Uterus (tissue), 4 donors: ENCODE measurements at places on chromosomes 1 and 21.

DNA sequence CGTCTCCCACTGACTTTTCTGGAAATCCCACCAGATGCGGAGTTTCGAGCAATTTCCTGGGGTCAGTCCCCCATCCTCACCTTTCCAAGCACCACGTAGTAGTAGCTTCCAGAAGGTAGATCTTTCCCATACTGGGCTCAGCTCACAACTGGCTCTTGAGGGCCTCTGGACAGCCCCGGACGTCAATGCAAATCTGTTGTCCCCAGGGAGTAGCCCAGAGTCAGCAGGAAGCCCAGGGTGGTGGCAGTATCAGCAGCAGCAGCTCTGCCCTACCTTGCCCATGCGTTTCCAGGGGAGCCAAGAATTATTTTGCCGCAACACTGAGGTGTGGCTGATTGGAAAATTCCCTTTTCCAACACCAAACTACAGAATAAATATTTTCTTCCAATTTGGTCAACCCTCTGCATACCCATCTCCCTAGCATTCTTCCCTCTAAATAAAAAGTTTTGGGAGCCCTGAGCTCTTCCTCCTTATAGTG lies 70.3 kb downstream of the CD46 start:
- DNase-seq: no peak
- peak overlapping the region; percentile 95 for H3K27ac ChIP-seq
- peaks cover 2% of the 10 kb centered on the region for H3K4me1 ChIP-seq

DNA sequence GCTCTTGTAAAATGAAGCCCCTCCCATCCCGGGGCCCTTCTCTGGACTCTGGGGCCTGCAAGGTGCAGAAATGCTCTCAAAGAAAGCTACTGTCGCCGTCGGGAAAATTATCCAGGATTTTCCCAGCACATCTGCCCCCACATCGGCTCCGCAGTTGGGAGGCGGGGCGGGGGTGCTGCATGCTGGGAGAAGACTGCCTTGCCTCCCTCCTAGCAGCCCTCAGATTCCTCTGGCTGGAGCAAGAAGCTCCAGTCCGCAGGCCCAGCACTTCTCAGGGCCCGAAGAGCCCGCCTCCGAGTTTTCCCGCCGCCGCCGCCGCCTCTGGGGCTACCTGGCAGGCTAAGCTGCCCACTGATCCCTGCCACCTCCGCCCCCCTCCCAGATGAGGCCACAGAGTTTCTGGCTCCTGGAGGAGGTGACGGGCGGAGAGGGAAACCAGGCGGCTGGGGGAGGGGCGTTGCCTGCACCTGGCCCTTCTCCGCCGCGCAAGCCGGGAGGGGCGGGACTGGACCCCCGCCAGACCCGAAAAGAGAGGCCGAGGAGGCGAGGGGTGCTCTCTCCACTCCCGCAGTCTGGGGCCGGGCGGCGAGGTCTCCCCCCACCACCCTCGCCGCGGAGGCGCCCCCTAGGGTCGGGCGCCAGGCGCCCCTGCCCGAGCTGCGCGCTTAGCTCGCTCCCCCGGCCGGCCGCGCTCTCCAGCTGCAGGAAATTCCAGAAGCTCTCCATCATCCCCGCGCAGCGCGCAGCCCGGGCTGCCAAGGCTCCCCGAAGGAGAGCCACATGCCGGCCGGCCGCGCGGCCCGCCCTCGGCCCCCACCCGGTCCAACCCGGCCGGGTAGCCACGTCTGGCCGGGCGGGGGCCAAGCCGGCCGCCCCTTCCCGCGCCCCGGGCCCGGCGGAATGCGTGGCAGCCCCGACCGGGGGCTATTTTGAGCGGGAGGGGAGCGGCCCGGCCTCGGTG lies 28.8 kb downstream of the AHDC1 start:
- DNase-seq: peak; percentile 87
- peak overlapping the region; percentile 97 for H3K27ac ChIP-seq
- no peaks in the 10 kb centered on the region for H3K36me3 ChIP-seq
- no peaks in the 10 kb centered on the region for H3K27me3 ChIP-seq
- peak overlapping the region; percentile 48 for H3K4me3 ChIP-seq

- no peaks in the 10 kb centered on the region for H3K36me3 ChIP-seq
- no peaks in the 10 kb centered on the region for H3K27me3 ChIP-seq
- H3K27ac ChIP-seq: no peak overlapping the region
- no peak for DNase-seq
- H3K4me1 ChIP-seq: no peaks in the 10 kb centered on the region
- no peak overlapping the region for H3K4me3 ChIP-seq
Measured at GRCh38 chr1:1285102-1285571, 4.9 kb downstream of the SCNN1D start.

DNA sequence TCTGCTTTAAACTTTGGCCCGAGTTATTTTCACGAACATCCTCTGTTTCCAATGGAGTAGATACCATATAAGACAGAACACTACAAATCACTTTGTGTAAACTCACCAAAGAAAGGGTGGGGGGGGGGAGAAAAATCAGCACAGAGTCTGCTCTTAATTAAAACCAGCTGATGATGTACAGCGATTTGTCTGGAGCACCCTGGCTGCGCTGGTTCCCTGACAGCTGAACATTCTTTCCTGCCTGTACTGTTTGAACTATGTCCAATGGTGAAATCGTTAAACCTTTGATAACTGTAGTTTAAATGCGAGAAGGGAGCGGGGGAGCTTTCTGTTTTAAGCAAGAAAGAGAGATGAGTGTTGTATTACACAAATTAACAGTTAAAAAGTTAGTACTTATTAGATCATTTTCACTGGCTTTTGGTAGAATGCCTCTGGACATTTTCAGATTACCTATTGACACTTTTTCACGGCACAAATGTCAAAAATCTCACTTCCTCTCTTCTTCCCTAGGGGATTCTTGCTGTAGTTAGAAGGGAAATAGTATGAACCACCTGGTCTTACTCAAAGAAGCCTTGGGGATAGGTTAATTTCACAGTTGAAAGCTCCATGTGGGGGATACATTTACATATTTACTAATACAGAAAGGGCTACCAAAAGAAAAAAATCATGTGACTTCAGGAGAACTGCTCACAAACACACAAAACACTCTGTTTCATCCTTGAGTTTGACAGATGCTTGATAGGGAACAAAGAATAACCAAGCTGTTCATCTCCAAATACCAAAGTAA lies 140.2 kb upstream of the RUNX1 start:
- H3K27ac ChIP-seq: no peak overlapping the region
- no peak overlapping the region for H3K4me3 ChIP-seq
- no peaks in the 10 kb centered on the region for H3K4me1 ChIP-seq
- H3K36me3 ChIP-seq: no peaks in the 10 kb centered on the region
- no peaks in the 10 kb centered on the region for H3K27me3 ChIP-seq

GRCh38 chr21:29812947-29813346 lies 126.8 kb downstream of the GRIK1 start:
- DNase-seq: no peak
- no peaks in the 10 kb centered on the region for H3K27me3 ChIP-seq

DNA sequence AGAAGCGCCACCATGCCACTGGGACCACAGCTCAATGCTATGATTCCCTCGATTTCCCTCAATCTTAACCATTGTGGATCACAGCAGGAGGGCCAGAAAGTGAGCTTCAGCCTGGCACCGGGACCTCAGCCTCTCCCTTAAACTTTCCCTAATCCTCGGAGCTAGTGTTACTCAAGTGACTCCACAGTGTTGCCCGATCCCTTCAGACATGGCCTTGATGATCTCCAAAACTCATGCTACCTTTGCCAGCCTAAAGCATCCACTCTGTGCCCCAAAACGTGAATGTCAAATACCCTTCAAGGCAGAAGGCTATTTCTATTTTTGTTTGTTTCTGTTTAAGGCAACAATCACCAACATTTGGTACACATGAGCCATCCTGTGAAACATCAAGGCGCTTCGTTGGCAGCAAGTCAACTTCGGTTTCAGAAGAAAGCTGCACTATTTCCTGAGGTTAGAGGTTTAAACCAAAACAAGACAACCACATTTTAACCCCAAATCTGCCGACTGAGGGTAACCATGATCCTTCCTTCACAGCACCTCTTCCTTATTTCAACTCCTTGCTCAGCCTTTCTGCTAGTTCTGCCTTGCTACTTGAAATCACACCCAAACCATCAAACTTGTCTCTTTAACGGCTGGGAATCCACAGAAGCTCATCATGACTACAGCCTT lies 94.4 kb upstream of the KRTAP19-8 start:
- no peak overlapping the region for H3K27ac ChIP-seq
- no peak overlapping the region for H3K4me3 ChIP-seq
- no peak for DNase-seq
- no peaks in the 10 kb centered on the region for H3K27me3 ChIP-seq
- H3K4me1 ChIP-seq: no peaks in the 10 kb centered on the region

DNA sequence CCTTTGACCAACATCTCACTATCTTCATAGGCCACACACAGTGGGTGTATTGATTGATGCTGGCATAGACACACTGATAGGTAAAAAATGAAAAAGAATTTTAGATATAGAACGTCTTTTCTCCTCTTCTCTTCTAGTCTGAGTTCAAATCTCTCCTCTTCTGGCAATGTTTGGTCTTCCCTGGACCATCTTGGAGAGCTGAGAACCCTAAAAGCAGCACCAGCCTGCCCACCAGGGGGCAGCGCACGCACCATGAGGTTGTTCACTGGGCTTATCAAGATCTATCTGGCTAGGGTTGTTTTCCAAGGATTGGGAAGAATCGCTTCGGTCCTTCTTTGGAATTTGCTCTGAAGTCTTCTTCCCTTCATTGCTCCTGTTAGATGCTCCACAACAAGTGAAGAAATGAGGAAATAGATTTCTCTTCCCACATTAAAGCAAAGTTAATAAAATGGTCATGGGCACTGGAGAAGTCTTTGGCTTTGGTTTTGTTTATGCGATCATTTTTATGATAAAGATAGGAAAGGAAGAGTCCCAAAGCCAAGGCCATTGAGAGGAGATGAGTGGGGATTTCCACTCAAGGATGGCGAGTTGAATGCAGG lies 104.0 kb upstream of the OLIG2 start:
- H3K36me3 ChIP-seq: no peaks in the 10 kb centered on the region
- no peak overlapping the region for H3K4me3 ChIP-seq
- no peaks in the 10 kb centered on the region for H3K27me3 ChIP-seq
- H3K4me1 ChIP-seq: no peaks in the 10 kb centered on the region

GRCh38 chr1:40966417-40966816 lies 13.1 kb upstream of the CTPS1 start:
- no peak overlapping the region for H3K27ac ChIP-seq
- no peaks in the 10 kb centered on the region for H3K27me3 ChIP-seq
- no peaks in the 10 kb centered on the region for H3K36me3 ChIP-seq
- DNase-seq: no peak

DNA sequence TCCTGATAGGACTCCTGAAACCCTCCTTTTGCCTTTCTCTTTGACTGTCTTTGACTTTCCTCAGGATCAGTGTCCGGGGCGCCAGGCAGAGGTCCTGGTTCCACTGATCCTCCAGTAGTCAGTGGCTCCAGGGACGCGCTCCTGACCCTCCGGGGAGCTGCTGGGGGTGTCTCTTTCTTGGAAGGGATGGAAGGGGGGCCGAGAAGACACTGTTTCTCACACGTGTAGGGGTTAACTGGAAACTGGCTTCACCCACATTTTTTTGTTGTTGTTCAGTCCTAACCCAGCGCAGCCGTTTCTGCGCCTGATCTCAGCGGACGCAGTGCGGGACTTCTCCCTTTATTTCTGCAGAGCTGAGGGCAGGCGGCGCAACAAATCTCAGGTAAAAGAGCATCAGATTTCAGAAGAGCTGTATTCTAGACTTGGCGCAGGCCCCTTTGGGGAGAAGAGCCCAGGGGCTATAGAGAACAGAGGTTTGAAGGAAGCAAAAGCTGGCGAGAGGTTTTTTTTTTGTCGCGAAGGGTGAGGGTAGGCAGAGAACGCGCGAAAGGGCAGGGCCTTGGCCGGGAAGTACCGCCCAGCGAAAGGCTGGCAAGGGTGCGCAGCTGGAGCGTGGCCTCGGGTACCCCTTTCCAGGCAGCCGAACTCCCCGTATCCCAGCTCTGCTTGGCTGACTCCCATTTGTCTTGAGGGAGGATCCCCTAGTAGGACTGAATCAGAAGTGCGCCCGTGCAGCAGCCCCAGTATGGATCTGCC lies 4.3 kb upstream of the LHX9 start:
- H3K27me3 ChIP-seq: peaks cover 30% of the 10 kb centered on the region
- no peak overlapping the region for H3K27ac ChIP-seq
- peaks cover 25% of the 10 kb centered on the region for H3K4me1 ChIP-seq
